SK-N-SH (cell line): ENCODE measurements at places on chromosomes 4 and X.

DNA sequence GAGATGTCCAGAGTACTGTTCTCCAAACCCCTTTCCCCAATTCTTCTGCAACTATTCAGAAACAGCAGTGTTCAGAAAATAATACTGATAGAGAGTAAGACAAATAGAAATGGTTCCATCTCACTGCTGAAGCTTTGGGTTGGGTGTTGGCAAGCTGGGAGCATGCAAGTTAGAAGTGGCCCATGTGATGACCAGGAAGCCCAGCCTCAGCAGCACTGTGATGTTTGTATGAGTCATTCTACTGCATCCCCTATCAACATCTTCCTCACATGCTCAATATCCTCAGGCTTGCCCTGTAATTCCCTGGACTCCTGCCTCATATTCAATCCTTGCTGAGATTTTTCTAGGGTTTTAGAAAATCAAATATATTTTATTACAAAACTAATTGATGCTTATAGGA, 96.5 kb downstream of the CHRDL1 start:
- DNase-seq: no peak

DNA sequence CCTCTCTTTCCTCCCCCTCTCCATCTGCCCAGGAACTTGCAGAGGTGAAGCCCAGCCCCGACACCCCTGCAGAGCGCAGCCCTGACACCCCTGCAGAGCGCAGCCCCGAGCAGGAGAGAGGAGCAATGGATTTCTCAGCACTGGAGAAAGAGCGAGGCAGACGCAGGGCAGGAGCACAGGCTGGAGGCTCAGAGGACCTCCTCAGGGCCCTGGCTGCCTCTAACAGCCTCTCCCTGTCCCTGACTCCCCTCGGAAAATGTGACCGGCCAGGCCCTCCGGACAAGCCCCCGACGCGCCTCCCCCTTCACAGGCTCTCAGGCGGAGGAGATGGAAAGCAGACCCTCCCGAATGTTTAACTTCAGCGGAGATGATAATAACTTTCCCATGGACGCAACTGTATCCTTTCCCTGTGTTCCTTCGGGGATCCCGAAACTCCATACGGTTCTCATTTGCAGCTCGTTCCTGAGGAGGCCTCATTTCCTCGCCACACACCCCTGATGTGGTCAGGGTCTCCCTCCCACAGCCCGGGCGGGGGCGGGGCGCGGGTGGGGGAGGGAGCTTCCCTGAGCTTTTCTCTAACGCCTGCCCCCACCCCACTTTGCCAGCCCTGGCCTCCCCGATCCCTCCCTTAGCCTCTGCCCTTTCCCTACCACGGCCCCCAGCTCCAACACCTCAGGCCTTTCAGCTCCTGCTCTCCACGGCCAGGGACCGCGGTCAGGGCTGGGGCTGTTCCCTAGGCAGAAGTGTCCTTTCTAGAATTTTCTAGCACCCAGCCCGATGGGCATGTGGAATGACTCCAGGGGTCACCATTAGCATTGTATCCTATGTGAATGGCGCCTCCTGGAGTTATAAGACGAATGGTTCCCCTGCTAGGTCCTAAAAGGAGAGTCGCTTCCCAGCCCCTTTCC, 201.1 kb upstream of the BCOR start:
- DNase-seq: peak; percentile 46

DNA sequence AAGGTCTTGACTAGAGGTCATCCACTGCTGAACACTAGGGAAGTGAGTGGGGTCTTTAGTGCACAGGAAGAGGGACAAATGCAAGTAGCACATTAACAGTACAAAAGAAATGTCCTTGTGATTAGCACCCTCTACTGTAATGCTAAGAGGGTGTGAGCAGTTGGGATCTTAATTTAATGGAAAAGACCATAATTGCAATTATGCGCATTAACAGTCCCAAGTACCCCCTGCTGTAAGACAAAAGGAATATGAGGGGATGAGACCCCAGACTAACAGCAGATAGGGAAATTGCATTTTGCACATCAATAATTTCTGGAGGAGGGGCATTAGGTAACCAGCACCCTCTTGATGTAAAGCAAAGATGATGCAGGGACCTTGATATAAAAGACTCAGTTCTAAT, 285.0 kb downstream of the CHIC1 start:
- no peak for DNase-seq

DNA sequence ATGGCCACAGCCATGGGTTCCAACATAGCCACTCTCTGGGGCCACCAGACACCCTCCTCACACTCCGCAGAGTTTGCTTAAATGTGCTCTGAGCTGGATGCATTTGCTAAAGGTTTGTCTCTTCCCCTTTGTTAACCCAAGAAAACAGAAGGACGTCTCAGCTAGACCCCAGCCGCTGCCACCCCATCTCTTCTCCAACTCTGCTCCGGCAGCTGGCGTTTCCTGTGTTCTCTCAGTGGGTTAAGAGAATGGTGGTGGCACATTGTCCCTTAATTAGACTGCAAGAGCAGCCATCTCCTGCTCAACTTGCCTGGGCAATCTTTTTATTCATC, 43.7 kb upstream of the FAM9C start:
- no peak for DNase-seq

- DNase-seq: no peak
These were observed 47.5 kb downstream of the UCHL1 start for GRCh38 chr4:41304221-41304620.

GRCh38 chrX:154534526-154535322, 11.9 kb downstream of the G6PD start:
- DNase-seq: peak; percentile 95

DNA sequence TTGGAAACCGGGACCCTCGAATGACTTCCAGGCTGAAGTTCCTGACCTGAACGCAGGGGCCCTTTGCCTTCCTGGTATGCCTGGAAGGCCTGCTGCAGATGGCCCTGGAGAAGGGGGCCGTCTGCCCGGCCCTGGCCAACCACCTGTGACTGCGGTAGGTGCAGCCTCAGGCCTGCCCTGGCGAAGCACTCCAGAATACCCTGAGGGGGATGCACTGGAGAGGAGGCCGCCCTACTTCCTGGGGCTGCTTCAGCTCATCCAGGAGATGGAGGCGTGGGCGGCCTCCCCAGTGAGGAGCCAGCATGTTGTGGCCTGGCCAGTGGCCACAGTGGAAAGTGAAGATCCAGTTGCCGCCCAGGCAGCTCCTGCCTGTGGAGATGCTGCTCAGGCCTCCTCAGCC, 26.4 kb upstream of the PNMA3 start:
- no peak for DNase-seq

GRCh38 chrX:71067712-71068043, 456 bp downstream of the SNX12 start:
- DNase-seq: no peak

- no peak for DNase-seq
These were observed 97.8 kb upstream of the SPRY1 start for GRCh38 chr4:123298801-123299200.

DNA sequence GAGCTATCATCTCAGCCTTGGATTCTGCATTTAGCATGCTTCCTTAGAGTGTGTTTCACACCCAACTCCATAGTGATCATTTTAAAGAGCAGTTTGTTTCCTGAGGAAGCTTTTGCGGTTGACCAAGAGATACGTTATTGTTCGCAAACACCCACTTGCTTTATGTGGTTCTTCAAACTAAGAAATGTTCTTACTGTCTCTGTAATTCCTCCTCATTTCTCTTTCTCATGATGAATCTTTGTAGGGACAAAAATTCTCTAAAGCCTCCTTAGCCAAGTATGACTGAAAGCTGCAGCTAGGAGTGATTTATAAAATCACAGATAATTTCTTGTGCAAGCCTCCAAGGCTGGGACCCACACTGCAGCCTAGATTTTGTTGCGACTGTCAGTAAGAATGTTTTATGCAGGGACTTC, 10.0 kb downstream of the TNIP3 start:
- no peak for DNase-seq

- DNase-seq: no peak
These were observed 289.7 kb downstream of the SHOX start for GRCh38 chrX:920234-920799.

- no peak for DNase-seq
These were observed 67.4 kb downstream of the MANBA start for GRCh38 chr4:102693262-102693850.

GRCh38 chr4:169047956-169048355, 37.9 kb upstream of the CBR4 start:
- no peak for DNase-seq

GRCh38 chr4:109015413-109015810, 252.6 kb upstream of the ETNPPL start:
- DNase-seq: no peak

DNA sequence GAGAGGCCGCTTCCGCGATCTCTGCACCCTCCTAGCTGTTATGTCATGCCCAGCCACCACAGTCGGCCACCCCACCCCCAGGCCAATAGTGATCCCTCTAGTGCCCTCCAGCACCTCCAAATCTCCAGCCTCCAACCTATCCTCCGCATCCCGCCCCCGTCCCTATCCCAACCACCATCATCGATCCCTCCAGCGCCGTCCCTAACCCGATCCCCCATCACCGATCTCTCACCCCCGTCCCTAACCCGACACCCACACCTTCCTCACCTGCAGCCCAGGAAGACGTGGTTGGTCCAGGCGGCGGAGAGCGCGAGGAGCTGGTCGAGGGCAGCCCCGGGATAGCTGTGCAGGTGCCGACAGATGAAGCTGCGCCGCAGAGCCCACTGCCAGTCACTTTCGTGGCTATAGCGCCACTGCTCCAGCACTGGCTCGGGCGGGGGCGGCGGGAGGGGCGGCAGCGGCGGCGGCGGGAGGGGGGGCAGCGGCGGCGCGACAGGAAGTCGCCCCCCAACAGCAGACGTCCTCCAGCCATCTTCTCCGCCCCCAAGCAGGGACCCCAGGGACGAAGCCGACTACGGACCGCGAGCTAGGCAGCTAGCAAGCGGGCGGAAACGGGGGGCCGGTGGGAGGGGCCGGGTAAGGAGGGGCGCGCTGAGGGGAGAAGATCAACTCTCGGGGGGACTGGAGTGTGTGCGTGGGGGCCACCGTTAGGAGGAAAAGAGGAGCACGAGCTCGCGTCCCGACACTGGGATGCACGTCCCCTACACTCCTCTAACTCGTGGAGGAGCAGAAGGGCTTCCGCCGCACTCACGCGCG, 552 bp downstream of the NKRF start:
- DNase-seq: peak; percentile 69

DNA sequence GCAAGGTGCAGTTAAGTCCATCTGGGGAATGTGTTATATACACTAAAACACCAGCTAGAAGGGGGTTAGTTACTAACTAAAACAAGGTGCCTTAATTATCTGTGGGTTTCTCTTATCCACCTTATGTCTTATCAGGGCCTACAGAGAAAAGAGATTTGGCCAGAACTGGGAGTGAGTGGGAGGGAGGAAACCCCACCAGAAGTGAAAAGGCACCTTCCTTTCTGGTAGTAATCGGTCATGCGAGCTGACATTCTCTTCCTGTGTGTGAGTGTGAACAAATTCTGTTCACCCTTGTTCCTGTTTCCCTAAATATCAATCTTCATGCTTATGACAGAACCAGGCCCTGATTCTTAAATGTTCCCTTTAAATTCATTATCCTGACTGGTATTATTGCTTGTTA, 43.5 kb downstream of the SRPX2 start:
- no peak for DNase-seq

DNA sequence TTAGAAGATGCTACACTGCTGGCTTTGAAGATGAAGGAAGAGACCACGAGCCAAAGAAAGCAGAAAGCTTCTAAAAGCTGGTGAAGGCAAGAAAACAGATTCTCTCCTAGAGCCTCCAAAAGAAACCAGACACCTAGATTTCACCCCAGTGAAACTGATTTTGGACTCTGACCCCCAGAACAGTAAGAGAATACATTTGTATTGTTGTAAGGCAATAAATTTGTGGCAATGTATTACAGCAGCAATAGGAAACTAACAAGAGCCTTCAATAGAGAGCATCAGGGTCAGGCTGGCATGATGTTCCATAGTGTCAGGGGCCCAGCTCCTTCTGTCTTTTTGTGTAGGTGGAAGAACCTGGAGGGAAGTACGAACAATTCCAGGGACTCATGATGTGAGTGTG, 6.0 kb upstream of the TEC start:
- no peak for DNase-seq

- no peak for DNase-seq
These were observed 38.4 kb downstream of the UGT2A2 start for GRCh38 chr4:69601065-69601464.

- DNase-seq: no peak
These were observed 62.3 kb upstream of the CD99 start for GRCh38 chrX:2628751-2629315.

- no peak for DNase-seq
These were observed 34.8 kb upstream of the DCK start for GRCh38 chr4:70958681-70959080.

DNA sequence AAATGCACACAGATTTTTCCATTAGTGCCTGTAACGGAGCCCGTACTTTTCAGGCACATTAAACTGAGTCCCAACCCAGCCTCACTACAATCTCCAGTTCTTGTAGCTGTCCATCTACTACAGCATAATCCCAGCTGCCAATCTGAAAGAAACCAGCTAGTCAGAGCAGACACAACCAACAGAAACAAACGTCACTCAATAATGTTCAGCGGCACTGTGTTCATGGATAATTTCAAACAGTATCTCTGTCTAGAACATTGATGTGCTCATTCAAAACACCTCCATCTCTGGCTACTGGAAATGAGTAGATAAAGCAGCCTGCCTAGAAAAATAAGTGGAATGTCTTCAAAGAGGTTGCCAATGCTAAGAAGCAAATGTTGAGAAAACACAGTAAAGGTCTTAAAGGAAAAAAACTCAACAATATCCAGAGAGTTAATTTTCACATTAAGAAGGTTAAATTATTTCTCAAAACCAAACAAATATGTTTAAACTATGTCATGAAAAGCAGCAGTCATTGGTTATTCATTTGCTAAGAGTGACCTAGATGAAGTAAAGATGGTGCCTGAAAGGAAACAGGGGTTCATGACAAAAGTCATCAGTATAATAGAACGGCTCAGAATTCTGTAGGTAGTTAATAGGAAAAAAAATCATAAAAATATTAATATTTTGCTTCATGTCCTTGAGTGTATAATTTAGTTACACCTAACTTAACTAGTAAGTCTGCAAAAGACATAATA, 245.1 kb upstream of the MAB21L2 start:
- no peak for DNase-seq

- DNase-seq: no peak
These were observed 58.8 kb upstream of the TRPC3 start for GRCh38 chr4:122010610-122011009.

DNA sequence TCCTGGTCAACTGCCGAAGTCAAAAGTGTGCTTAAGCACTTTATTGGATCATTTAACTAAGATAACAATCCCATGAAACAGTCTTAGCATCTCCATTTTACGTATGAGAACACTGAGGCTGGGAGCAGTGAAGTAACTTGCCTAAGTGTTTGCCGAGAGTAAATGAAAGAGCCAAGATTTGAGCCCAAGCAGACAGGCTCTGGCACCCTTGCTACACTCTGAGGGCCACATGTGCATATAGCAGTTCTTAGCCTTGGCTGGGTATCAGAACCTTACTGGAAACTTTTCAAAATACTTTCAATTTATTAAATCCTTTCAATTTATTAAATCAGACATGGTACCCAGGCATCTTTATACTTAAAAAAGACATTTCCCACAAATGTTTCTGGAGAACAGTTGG, 225.9 kb downstream of the NR3C2 start:
- DNase-seq: no peak

GRCh38 chr4:102787096-102787881, 26.5 kb upstream of the MANBA start:
- no peak for DNase-seq
